ENCODE measurements at places on chromosomes 5 and 9.
A peak's percentile ranks its signal among the peaks of the same experiment; 100 is the strongest.

DNA sequence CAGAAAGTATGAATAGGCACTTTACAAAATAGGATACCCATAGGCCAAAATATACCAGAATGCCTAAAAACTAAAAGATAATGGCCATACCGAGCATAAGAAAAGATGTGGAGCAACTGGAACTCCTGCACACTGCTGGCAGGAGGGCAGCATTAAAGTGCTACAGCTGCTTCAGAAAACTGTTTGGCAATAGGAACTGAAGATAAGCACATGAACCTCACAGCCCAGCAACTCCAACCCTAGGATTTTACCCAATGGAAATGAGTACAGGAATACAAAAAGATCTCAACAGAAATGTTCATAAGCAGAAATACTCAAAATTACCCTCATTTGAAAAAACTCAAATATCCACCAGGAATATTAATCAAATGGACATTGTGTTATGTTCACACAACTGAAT lies 209.3 kb downstream of the SPOCK1 start:
- DNase-seq = no peak

DNA sequence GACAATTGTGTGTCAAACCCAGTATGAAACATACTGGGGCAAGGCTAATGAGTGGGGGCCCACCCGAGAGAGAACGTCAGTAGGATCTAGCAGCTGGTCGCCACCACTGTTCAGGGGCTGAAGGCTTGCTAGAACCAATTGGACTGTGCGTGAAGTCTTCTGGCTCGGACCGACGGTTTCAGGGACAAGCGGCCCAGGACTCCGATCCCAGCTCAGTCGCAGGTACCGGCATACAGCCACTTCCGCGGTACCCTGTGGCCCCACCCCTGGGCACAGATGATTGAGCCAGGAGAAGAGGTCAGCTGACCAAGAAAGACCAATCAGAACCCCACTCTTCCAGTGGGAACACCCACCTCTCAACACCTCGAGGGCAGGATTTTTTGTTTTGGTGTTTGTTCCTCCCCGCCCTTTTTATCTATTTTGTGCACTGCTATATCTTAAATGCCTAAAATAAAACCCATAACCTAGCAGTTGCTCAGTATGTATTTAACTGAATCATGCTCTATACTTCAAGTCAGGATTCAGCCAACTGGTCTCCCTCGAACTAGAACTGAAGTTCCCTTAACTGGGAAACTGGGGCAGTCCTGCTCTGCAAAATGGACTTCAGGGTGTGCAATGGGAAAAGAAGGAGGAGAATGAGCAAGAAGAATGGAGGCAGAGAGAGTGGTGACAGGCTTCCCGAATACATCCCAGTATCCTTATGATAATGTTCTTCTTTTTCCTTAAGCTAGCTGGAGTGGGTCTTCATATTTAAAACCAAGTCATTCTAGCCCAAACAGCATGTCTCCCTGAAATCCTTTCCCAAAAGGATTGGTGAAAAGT lies 21.1 kb upstream of the CPEB4 start:
- peak; percentile 65 for DNase-seq

GRCh38 chr9:13205824-13206223 lies 73.7 kb downstream of the MPDZ start:
- no peak for DNase-seq

DNA sequence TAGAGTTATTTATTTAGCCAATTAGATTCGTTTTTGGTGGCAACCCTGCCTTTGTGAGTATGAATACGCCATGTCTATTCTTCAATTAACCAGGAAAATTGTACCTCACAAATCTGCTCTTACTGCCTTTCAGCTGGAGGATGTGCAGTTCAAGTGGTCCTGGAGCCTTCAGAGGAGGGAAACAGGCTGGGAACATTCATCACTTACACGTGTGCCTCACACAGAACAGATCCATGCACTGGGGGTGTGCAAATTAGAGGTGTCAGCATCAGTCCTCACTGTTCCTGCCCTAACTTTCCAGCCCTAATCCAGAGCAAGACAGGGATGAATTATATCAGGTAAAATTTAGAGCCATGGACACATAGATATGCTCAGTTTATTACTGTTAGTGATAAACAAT lies 65.4 kb downstream of the SEMA5A start:
- no peak for DNase-seq

- DNase-seq = no peak
Observed at GRCh38 chr9:127884427-127884911, 7.0 kb upstream of the AK1 start.

DNA sequence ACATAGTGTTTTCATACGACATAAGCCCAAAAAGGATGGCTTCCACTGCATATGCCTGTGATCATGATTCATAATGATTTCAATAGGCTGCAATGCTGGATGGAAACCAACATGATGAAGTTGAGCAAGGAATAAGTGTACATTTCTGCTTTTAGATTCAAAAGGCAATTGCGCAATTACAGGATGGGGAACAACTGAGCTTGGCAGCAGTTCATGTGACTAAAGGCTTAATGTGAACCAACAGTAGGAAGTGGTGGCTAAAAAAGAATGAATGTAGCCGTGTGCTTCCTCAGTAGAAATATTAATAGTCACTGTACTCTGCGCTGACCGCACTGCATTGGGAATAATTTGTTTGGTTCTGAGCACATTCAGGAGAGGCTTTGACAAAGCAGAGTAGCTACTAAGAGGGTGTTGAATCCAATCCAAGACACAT lies 51.2 kb downstream of the SLC1A3 start:
- DNase-seq = no peak

DNA sequence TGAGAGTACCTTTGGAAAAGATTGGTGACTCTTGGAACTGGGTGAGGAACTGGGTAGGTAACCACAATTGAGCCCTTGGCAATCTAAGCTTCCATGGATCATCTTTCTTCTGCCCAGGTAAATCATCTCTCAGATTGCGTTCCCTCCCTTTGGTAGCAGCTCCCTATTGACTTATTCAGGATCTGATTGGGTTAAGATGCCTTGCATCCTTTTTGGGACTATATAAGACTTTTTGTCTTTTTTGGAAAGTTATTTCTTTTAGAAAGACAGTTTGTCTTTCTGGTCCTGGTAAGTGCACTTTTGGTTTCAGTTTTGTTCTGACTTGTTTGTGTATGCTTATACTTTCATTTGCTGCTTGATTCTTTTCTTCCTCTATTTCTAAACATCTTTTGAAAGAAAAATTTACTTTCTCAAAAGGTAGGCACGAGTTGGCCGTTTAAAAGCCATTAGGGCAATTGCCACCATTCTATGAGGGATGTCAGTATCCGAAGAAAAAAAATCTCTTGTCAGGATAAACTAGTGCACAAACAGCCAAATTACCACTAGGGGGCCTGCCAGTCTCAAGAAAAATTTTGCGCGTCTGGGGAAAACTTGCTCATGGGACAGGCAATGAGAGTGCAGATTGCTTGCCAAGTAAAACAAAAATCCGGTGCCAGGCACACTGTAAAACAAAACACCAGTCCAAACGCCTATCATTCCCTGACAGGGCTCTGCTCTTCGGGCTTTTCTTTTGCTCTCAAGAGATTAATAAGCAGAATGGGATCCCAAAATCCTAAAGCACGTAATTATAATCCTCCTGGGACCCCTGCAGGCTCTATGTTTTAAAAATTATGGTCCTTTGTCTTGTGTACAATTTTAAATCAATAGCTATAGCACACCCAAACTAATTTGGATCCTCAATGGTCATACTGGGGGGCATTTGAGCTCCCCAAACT lies 12.8 kb downstream of the OR1J1 start:
- DNase-seq = peak; percentile 86

DNA sequence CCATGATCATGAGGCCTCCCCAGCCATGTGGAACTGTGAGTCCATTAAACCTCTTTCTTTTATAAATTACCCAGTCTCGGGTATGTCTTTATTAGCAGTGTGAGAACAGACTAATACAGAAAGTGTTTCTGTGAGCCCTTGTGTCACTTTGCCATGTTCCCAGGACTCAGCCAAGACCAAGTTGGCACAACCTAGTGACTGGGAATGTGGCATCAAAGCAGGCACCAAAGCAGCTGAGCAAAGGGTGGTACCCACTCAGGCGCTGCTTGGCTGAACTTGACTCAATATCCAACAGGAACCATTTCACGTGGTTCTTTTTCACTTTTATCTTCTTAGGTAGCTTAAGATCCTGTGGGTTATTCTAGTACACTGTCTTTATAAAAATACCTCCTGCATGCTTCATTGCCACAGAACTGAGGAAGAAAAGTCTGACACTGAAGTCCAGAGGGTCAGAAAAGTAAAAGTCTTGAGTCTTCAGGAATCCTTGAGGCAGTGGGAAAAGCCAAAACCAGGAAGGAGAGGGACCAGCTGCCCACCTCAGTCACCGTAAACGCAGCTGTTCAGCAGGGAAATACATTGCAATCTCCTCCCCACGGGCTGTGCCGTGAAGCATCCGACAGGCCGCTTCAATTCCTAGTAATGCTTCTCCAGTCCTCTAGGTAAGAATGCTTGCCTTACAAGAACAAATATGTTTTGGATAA lies 90.5 kb upstream of the RETREG1 start:
- DNase-seq = no peak

GRCh38 chr5:167233507-167234220 lies 1057.8 kb upstream of the WWC1 start:
- no peak for DNase-seq

GRCh38 chr5:25850581-25850980 lies 1187.8 kb downstream of the CDH9 start:
- no peak for DNase-seq

DNA sequence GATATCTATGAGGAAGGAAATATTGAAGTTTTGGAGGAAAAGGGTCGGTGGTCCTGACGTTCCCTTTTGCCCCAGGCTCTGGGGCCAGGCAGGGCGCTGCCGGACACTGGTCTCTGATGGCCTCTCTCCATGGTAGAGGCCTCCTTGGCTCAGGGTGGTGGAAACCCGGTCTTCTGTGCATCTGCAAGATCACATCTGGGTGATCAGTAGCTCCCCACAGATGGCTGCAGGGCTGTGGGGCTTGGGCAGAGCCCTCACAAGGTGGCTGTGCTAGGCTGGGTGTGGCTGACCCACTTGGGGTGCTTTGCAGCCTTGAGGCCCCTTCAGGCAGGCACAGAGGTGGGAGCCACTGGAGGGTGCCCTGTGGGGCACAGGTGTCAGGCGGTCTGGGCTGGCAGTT lies 53.9 kb upstream of the RNU6ATAC start:
- DNase-seq = no peak

GRCh38 chr9:3179711-3180110 lies 335.8 kb upstream of the PUM3 start:
- no peak for DNase-seq

DNA sequence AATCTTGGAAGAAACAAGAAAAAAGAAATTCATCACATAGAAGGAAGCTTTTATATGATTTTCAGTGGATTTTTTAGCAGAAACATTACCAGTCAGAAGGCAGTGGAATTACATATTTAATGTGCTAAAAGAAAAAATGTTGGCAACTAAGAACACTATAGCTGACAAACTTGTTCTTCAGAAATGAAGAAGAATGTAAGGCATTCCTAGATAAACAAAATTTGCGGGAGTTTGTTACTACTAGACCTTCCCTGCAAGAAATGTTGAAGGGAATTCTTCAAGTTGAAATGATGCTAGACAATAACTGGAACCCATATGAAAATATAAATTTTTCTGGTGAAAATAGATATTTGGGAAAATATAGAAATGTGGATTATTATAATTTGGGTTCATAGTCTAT lies 718.3 kb upstream of the GRAMD2B start:
- DNase-seq = no peak

- DNase-seq = peak; percentile 73
Observed at GRCh38 chr9:68704814-68705530, at the start of gene PIP5K1B. Gene PIP5K1B (plus strand): TSS chr9:68705240. CDS start chr9:68822615, 117,375 bp downstream.

DNA sequence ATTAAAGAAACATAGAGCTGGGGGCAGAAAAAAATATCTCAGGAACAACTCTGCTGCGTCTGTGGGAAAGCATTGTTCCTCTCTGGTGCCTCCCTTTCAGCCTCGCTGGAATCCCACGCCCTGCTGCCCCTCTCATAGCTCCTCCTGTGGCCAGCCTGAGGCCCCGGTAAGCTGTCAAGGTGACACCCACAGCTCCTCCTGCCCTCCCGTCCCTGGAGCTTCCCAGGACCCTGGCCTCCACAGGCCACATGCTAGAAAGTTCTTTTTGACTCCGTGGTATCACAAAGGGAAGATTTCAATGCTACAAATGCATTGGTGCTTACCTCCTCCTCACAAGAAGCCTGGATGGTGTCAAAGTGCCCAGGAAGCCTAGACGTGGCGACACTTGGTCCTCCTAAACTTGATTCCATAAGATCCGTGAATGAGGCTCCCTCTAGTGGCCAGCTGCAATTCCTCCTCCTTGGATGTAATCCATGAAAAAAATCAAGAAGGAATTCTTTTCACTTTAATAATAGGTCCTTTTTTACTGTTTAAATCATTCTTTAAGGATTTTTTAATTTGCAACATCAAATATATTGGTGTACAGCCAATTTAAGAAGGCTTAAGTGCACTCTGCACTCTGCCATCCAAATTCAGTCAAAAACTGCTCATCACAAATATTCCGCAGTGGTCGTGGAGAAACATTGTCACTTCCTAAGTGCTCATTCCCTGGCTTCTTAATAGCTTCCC lies 104.9 kb downstream of the CFAP90 start:
- peak; percentile 77 for DNase-seq

- DNase-seq = no peak
Observed at GRCh38 chr9:119792242-119792641, 423.0 kb upstream of the BRINP1 start.

DNA sequence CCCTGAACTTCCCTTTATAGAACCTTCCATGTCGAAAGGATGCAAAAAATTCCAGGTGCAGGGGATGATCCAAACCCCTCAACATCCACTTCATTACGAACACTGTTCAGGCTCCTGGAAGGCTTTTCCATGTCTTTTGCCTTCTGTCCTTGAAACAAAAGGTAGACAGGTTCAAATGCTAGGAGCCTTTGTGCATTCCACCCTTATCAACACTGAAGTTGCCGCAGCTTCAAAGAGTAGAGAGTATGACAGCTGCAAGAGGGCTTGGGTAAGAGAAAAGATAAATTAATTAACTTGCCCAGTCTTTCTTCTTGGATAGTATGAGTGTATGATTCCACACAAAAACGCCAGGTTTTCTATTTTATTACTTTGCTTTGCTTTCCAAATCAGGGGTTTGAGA lies 269.1 kb upstream of the MSX2 start:
- DNase-seq = no peak

- no peak for DNase-seq
Observed at GRCh38 chr5:159415301-159415937, 85.1 kb upstream of the IL12B start.

DNA sequence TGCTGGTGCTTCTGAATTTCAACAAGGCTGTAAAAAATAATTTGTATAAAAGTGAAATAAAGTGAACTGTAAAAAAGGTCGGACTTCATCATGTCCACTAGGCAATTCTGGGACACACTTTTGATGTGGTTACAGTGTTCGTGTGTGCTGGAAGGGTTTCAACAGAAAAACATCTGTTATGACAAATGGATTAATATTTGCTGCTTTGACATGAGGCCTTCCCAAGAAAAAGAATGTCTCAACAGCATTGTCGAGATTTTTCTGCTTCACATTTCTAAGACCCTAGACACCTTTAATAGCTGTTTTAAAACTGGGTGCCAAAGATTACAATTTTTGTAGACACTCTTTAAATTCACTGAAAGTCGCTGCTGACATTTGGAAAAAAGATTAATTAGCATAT lies 216.6 kb downstream of the SLC12A2 start:
- DNase-seq = no peak

GRCh38 chr5:16784843-16785791 lies 151.0 kb downstream of the MYO10 start:
- peak; percentile 89 for DNase-seq

Measured in posterior cingulate gyrus (tissue), 11 donors.